ENCODE measurements at places on chromosomes 5 and 9.

GRCh38 chr9:34479431-34479866 lies 20.8 kb downstream of the DNAI1 start:
- DNase-seq = no peak

GRCh38 chr9:114151426-114151956 lies 3.8 kb upstream of the COL27A1 start:
- DNase-seq = no peak

DNA sequence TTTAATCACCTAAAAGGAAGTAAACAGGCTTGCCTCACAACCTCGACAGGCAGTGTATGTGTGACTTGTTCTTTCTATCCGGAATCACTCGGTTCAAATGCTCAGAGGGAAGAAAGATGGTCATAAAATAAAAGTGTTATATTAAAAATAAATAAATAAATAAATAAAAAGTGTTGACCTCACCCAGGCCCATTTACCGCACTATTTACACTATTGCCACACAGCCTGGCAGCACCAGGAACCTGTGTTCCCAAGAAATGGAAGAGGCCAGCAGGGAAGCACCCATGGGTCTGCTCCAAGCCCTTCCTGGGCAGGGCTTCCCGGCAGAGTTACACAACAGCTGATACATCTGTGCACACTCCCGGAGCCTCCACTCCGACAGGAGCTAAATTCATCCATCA lies 127.9 kb downstream of the EFNA5 start:
- DNase-seq = no peak

DNA sequence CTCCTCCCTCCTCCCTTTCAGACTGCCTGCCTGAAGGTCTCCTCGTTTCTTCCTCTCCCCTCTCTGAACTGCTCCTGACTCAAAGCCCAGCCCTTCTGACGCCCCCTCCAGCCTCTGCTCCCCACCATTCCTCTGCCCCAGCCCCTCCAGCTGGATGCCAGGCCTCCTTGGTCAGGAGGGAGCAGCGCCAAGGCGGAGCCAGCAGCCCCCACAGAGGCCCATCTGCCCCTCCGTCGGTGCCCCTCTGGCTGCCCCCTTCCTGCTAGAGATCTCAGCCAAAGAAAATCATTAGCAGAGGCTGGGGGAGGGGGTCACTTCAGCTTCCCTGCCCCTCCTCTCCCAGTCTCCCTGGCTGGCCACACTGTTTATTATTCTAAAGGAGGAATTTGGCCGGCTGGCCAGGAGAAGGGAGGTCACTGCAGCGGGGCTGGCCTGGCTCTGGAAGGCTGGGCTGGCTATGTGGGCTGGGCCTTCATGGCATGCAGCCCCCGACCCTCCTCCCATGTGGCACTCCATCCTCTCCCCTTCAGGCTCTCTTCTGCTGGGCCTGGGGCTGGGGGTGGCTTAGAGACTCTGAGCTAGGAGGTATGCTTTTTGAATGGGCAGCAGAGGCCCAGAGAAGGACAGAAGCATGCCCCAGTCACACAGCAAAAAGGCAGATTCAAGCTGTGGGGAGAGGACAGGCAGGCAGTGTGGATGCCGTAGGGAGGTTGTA lies 16.9 kb downstream of the PDGFRB start:
- DNase-seq = no peak

DNA sequence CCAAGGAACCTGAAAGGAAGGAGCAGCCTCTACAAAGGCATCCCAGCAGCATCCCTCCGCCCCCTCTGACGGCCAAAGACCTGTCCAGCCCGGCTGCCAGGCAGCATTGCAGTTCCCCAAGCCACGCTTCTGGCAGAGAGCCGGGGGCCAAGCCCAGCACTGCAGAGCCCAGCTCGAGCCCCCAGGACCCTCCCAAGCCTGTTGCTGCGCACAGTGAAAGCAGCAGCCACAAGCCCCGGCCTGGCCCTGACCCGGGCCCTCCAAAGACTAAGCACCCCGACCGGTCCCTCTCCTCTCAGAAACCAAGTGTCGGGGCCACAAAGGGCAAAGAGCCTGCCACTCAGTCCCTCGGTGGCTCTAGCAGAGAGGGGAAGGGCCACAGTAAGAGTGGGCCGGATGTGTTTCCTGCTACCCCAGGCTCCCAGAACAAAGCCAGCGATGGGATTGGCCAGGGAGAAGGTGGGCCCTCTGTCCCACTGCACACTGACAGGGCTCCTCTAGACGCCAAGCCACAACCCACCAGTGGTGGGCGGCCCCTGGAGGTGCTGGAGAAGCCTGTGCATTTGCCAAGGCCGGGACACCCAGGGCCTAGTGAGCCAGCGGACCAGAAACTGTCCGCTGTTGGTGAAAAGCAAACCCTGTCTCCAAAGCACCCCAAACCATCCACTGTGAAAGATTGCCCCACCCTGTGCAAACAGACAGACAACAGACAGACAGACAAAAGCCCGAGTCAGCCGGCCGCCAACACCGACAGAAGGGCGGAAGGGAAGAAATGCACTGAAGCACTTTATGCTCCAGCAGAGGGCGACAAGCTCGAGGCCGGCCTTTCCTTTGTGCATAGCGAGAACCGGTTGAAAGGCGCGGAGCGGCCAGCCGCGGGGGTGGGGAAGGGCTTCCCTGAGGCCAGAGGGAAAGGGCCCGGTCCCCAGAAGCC lies 30.8 kb downstream of the CD180 start:
- peak; percentile 93 for DNase-seq

DNA sequence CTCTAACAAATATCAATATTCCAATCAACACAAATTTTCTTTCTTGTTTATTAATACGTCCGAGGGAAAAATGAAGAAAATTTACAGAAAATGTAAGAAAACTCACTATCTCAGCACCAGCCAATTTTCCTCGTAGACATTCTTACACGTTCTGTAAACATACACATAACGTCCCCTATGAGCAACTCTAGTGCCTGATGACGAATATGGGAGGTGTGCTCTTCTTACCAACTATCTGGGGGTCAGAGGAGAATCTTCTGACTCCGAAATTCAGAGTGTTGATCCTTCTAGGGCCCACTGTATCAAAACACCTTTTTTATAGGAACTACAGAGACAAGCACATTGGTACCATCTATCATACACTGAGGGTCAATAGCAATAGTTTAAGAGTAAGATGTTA lies 198.7 kb downstream of the GAPVD1 start:
- no peak for DNase-seq

GRCh38 chr5:158172005-158172404 lies 313.1 kb upstream of the CLINT1 start:
- no peak for DNase-seq

DNA sequence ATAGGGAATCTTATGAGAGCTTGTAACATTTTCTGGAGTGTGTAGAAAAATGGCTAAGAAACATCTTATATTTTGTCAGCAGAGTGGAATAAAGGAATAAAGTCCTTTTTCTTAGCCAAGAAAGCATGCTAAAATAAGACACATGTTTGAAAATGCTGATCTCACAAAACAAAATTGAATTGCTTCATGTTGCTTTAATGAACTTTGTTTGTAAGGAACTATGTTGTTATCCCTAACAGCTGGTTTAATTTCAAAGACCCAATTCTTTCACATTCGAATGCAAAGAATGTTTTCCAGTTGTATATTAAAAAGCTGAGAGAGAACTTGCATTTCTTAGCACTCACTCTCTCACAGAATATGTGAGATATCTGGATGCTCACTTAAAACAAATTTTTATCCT lies 107.6 kb downstream of the MUSK start:
- DNase-seq = no peak

DNA sequence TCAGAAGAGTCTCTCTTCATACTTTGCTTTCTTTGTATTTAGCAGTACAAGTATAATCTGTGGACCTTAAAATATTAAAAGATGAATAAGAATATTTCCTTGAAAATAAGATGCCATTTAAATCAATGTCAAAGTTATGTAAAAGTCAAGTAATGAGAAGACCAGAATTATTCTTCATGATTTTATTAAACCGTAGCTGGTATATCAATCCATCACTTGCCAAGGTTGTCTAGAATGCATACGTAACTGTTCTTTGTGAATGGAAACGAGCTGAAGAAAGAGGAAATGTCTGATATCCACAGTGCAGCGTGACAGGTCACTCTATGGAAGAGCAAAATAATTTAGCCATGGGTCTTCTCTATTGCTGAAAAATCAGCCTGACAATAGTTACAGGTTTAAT lies 488.7 kb upstream of the CCNG1 start:
- no peak for DNase-seq

- DNase-seq = no peak
These were observed 3.2 kb downstream of the MAP3K1 start for GRCh38 chr5:56818450-56819037.

DNA sequence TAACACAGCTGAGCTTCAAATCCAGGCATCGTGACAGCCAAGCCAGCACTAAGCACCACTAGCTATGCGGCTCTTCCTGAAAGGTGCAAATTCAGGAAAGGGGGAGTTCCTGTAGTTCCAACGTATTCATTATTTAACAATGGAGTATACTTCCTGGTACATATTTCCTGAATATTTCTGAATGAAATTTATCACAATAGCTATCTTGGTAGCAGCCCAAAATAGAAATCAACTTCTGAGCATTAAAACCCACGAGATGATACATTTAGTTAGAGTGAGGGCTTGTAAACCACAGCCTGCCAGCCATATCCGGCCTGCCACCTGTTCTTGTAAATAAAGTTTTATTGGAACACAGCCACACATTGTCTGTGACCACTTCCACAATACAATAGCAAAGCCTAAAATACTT lies 109.7 kb upstream of the RETREG1 start:
- DNase-seq = peak; percentile 54

GRCh38 chr9:89362647-89363310 lies 44.5 kb downstream of the SECISBP2 start:
- peak; percentile 21 for DNase-seq

- DNase-seq = no peak
These were observed 105.7 kb upstream of the TMEM161B start for GRCh38 chr5:88374391-88374790.

DNA sequence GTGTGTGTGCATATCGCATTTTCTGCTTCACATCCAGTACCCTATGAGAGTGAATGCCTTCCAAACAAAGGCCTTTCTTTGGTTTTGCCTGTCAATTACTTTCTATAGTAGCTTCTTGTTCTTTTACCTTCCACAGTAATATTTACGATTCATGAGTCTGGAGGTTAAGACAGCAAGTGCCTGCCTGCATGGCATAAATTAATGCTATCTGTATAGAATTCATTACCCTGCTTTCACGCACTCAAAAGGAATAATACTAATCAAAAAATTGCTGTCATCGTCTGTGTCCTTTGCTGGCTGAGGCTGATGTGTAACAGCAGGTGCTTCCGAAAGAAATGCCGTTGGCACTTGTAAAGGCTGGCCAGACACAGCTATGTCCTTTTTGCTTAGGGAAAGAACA lies 1304.4 kb upstream of the CDH6 start:
- no peak for DNase-seq

GRCh38 chr5:123752552-123753179 lies 240.7 kb downstream of the CSNK1G3 start:
- DNase-seq = no peak

- no peak for DNase-seq
These were observed 1.2 kb downstream of the FXN start for GRCh38 chr9:69036799-69037198.

DNA sequence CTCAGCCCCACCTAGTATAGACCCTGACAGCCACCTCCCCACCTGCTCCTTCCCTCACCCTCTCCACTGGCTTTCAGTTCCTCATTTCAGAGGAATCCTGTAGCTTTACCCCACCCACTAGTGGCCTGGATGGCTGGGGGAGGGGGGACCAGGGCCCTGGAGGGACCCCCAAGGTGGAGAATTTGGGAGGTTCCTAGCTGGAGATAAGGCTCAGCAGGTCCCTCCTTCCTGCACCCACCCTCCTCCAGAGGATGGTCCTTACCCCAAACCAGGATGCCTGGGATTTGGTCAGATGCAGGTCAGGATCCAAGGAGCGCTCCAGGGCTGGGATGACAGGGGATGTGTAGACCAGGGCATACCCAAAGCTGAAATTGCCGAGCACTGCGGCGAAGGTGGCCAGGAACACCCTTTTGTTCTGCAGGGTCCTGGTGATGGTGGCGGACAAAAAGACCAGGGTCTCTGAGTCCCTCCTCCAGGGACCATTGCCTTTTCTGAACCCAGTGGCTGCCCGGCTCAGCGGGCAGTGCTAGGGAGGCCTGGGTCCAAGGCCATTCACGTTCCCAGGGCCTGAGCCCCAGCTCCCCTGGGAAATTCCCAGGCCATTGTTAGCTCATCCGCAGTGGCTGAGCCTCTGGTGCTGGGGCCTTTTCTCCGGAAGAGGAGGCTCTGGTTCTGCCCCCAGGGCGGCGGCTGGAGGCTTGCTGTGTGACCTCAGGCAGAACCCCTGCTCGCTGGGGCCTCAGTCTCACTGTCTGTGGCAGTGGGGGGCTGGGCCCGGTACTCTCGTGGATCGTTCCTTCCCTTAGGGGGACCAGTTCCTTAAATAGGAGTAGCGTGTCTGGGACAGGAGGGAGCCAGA lies 678 bp downstream of the SLC2A6 start:
- no peak for DNase-seq

GRCh38 chr5:107526270-107526937 lies 144.3 kb downstream of the EFNA5 start:
- no peak for DNase-seq

GRCh38 chr9:35618854-35619799 lies 914 bp upstream of the CD72 start:
- DNase-seq = peak; percentile 61

- no peak for DNase-seq
These were observed 745.0 kb upstream of the ACO1 start for GRCh38 chr9:31639451-31639850.

- no peak for DNase-seq
These were observed 989.8 kb downstream of the TLE1 start for GRCh38 chr9:80699511-80699998.

GRCh38 chr5:41695920-41696582 lies 174.2 kb downstream of the OXCT1 start:
- DNase-seq = no peak

GRCh38 chr5:87754009-87754757 lies 341.5 kb upstream of the CCNH start:
- no peak for DNase-seq

DNA sequence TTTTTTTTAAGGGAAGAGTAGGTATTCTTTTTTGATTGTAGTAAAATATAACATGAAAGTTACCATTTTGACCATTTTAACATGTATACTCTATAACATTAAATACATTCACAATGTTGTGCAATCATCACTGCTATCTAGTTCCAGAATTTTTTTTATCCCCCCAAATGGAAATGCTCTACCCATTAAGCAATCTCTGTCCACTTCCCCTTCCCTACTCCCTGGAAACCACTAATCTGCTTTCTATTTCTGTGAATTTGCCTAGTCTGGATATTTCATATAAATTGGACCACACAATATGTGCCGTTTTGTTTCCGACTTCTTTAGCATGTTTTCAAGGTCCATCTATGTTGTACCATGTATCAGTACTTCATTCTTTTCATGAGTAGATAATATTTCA lies 429.5 kb downstream of the TLE1 start:
- DNase-seq = no peak

DNA sequence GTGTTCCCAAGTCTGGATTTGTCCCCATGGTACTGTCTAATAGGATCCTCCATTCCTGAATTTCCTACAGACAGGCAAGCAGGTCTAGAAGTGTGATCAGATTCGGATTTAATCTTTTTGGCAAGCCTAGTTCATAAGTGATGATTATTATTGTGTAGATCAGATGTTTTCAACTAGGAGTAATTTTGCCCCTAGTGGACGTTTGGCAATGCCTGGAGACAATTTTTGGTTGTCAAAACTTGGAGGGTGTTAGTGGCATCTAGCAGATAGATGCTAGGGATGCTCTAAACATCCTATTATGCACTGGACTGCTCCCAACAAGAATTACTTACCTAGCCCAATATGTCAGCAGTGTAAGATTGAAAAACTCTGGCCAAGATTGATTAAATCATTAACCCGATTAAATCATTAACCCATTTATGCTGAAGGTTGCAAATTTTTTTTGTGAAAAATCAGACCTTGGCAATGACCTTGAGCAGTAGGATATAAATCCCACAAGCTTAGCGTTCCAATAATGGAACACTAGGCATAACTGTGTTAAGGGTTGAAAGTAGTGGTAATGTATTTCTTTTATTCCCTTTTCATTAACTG lies 28.2 kb downstream of the TCERG1 start:
- no peak for DNase-seq
